ENCODE measurements at places on chromosomes 2 and 18.

DNA sequence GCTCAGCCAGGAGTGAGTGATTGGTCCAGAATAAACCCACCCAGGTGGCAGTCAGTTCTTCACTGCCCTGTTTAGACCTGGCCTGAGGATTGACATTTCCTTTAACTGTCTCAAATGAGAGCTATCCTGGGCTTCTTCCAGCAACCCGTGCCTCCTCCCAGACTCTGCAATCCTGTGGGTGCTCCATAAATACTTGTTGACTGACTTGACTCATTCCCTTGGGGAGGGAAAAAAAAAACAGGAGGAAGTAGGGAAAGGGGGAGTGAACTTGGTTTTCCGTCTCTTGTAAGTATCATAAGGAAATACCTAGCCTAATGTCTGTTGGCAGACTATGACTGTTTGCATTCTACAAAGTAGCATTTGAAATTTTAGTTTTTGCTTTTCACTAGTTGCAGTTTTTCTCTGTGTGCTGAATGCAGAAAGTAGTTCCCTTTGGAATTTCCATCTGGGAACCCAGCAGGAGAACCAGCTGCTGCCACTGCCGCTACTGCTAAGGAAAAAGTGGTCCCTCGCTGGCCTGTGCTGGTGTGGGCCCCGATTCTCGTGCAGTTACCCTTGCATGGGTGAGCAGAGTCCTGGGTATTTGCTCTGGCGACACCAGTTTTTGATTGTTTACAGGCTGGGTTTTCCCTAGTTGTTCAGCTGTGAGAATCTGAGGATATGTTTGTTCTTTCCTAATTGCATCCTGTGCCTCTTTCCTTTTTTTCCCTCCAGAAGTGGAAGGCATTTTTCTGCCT is 78.8 kb downstream of the TGOLN2 start:
- H3K4me1 ChIP-seq: peaks cover 38% of the 10 kb centered on the region
- H3K4me3 ChIP-seq: no peak overlapping the region
- no peak overlapping the region for H3K27ac ChIP-seq
- no peak for DNase-seq
- H3K27me3 ChIP-seq: no peaks in the 10 kb centered on the region

DNA sequence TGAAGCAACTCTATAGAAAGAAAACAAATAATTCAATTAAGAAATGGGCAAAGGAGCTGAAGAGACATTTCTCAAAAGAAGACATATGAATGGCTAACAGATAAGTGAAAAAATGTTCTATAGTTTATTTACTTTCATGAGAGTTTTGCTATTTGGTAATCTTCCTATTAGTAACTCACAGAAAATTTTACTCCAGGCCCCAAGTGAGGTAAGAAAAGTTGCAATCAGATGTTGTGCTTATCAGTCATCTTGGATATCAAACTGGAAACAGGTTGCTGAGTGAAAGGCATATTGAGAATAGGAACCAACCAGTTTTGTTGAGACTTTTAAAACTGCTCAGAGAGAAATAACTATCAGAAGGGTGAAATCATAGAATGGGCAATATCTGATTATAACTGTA is 1179.0 kb upstream of the ACVR2A start:
- no peaks in the 10 kb centered on the region for H3K27me3 ChIP-seq
- H3K4me1 ChIP-seq: no peaks in the 10 kb centered on the region
- no peaks in the 10 kb centered on the region for H3K36me3 ChIP-seq
- H3K4me3 ChIP-seq: no peak overlapping the region

DNA sequence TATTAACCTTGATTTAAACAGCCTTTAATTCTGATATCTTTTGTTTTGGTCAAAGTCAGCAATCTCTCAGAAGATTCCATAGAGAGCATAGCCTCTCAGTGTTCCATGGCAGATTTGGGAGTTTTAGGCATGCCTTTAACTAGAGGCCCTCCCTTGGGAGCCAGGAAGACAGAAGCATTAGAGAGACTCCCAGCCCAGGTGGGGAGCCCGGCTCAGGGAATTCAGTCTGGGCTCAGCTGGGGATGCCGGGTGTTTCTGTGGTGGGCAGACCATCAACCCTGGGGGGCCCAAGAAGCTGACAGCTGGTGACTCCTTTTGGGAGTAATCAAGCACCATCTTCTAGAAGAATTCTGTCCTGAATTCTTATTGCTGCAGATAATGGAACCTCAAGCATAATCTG is 99.7 kb upstream of the CELF4 start:
- H3K4me3 ChIP-seq: no peak overlapping the region
- no peak for DNase-seq
- no peaks in the 10 kb centered on the region for H3K36me3 ChIP-seq
- H3K4me1 ChIP-seq: peaks cover 12% of the 10 kb centered on the region
- H3K27ac ChIP-seq: no peak overlapping the region

- H3K27me3 ChIP-seq: no peaks in the 10 kb centered on the region
- H3K4me3 ChIP-seq: no peak overlapping the region
- H3K4me1 ChIP-seq: no peaks in the 10 kb centered on the region
- DNase-seq: no peak
These were observed 208.6 kb downstream of the PARD3B start for GRCh38 chr2:204753841-204754240.

GRCh38 chr2:205868053-205868452 is 185.8 kb downstream of the NRP2 start:
- H3K36me3 ChIP-seq: no peaks in the 10 kb centered on the region
- no peak for DNase-seq
- H3K4me1 ChIP-seq: no peaks in the 10 kb centered on the region
- no peak overlapping the region for H3K27ac ChIP-seq
- H3K27me3 ChIP-seq: no peaks in the 10 kb centered on the region
- no peak overlapping the region for H3K4me3 ChIP-seq

GRCh38 chr2:152037743-152038435 is 61.0 kb downstream of the CACNB4 start:
- H3K27me3 ChIP-seq: no peaks in the 10 kb centered on the region
- no peak overlapping the region for H3K27ac ChIP-seq
- H3K4me1 ChIP-seq: peaks cover 25% of the 10 kb centered on the region
- no peak overlapping the region for H3K4me3 ChIP-seq
- no peaks in the 10 kb centered on the region for H3K36me3 ChIP-seq

DNA sequence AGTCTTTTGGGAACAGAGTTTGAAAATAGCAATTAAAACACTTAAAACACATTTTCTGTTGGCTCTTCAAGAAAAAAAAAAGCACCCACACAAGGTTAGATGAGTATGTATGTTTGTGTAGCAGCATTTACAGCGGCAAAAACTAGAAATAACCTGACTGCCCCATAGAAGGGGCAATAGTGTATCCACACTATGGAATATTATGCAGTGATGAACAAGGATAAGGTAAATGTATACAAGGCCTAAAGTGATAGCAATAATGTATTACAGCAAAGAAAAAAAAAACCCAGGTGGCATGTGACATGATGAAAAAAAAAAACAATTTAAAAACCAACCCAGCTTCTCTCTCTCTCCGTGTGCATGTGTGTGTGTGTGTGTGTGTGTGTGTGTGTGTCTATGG is 34.8 kb downstream of the POLR1A start:
- H3K4me1 ChIP-seq: peaks cover 1% of the 10 kb centered on the region
- no peak overlapping the region for H3K27ac ChIP-seq
- peaks cover 96% of the 10 kb centered on the region for H3K36me3 ChIP-seq
- H3K27me3 ChIP-seq: no peaks in the 10 kb centered on the region

DNA sequence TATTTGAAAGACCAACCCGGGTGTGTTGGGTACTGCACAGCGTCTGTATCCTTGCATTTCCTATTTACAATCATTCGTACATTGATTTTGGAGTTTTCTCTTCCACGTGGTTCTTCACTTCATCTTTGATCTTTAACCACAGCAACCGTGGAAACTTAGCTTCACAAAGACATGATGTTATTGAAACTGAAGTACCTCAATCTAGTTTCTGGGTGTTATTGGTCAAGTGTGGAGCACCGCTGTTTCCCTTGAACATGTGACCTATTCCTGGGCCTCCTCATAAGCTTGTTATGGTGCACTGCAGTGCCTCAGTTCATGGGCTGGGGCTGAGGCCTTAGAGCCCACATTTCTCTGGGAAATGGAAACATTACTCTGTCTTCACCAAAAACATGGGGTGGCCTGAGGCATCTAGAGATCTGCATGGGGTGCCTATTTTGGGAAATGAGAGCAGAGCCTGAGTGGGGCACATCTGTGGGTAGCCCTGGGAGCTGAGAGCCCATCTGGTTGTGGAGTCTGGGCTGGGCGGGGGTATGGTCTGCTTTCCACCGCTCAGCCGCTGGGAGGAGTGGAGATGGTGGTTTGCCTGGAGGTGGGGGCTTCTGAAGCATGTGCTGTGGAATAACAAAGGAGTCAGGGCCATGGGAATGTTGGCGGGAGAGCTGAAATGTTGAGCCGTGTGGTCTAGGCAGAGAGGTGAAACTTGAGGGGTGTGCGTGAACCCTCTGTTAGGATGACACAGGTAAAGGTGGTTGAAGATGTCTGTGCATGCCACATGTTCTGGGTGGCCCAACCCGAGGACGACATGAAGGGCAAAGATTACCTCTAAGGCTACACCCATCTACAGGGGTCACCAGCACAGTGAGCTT is 37.4 kb downstream of the ZNF236 start:
- no peak for DNase-seq
- H3K27me3 ChIP-seq: no peaks in the 10 kb centered on the region
- H3K4me3 ChIP-seq: no peak overlapping the region
- H3K27ac ChIP-seq: no peak overlapping the region
- no peaks in the 10 kb centered on the region for H3K4me1 ChIP-seq

DNA sequence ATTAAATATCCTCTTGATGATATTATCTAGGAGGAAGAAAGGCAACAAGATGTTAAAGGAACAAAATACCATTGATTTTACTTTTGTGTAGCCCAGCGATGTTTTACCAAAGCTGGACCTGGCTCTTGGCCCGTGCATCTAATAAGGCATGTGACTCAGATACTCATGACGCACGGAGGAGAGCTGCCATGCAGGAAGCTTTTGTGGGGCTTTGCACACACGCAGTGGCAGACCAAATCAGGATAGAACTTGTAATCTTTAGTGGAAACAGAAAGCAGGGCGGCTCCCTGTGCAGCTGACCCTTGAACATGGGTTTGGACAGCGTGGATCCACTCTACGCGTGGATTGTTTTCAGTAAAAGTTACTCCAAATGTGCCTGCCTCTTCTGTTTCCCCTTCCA is 190.0 kb downstream of the NAPG start:
- H3K4me1 ChIP-seq: no peaks in the 10 kb centered on the region
- no peak overlapping the region for H3K4me3 ChIP-seq
- DNase-seq: no peak
- H3K27me3 ChIP-seq: no peaks in the 10 kb centered on the region
- H3K27ac ChIP-seq: no peak overlapping the region
- no peaks in the 10 kb centered on the region for H3K36me3 ChIP-seq

DNA sequence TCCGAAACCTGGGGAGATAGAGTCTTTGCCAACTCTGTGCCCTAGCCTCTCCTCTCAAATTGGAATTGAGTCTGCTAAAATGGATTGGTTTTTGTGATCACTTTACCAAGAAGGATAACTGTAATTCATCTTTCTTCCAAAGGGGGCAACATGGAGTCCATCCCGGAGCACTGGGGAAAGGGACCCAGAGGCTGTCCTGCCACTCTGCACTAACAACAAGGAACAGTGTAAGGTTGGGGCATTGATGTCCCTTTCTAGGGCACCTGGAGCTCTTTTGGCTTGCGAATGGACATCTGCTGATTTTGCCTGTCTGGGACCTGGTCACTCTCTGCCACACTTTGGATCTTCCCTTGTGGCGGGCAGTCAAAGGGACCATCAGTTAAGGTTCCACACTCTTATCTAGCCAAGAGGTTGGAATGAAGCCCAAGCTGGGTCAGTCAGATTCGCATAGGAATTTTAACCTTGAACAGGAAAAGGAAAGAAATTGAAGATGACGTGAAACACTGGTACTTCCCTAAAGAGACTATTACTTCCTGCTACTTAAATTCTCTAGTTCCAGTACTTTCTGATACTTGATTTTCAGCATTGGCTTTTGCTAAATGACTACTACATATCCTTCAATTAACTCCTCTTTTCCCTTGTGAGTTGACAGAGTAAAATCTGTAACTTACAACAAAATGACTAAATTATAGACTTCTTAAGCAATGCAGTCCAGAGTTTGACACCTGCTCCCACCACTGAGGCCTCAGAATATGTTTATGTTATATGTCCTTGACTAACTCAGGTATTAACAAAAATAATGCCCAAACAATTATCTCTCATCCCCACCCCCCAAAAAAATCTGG is 64.7 kb upstream of the KLF7 start:
- no peaks in the 10 kb centered on the region for H3K36me3 ChIP-seq
- H3K4me3 ChIP-seq: no peak overlapping the region
- peaks cover 26% of the 10 kb centered on the region for H3K4me1 ChIP-seq
- H3K27ac ChIP-seq: no peak overlapping the region
- no peak for DNase-seq
- no peaks in the 10 kb centered on the region for H3K27me3 ChIP-seq

GRCh38 chr2:31333046-31333445 is 81.5 kb downstream of the XDH start:
- no peak for DNase-seq
- H3K4me1 ChIP-seq: peaks cover 2% of the 10 kb centered on the region
- H3K4me3 ChIP-seq: no peak overlapping the region
- no peak overlapping the region for H3K27ac ChIP-seq
- H3K27me3 ChIP-seq: no peaks in the 10 kb centered on the region

GRCh38 chr18:78949216-78949615 is 30.4 kb upstream of the SALL3 start:
- H3K27me3 ChIP-seq: no peaks in the 10 kb centered on the region
- H3K36me3 ChIP-seq: no peaks in the 10 kb centered on the region
- H3K4me3 ChIP-seq: no peak overlapping the region
- peaks cover 4% of the 10 kb centered on the region for H3K4me1 ChIP-seq

DNA sequence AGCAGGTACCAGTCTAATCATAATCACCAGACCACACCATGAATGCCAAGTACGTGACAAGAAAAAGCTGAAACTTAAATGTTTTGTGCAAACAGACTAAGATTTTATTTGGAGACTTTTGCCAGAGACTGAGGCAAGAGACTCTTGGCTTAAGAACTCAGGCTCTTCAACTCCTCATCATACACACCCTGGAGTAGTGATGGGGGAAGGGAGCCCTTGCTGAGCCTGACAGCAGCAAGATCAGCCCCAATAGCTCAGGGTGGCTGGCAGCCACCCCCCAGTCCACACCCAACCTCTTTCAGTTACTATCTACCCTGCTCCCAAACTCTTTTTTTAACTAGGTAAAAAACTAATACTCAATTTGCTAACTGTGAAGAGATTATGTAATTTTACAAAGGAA is 114.8 kb downstream of the CCBE1 start:
- no peaks in the 10 kb centered on the region for H3K27me3 ChIP-seq
- no peak overlapping the region for H3K4me3 ChIP-seq
- no peak for DNase-seq
- no peak overlapping the region for H3K27ac ChIP-seq
- no peaks in the 10 kb centered on the region for H3K36me3 ChIP-seq

GRCh38 chr2:238925816-238926521 is 78.1 kb downstream of the TWIST2 start:
- DNase-seq: no peak
- H3K27ac ChIP-seq: no peak overlapping the region
- H3K36me3 ChIP-seq: no peaks in the 10 kb centered on the region
- H3K4me1 ChIP-seq: no peaks in the 10 kb centered on the region
- H3K27me3 ChIP-seq: peaks cover 31% of the 10 kb centered on the region
- no peak overlapping the region for H3K4me3 ChIP-seq

GRCh38 chr2:52428224-52428623 is 1339.4 kb upstream of the CHAC2 start:
- H3K4me3 ChIP-seq: no peak overlapping the region
- H3K36me3 ChIP-seq: no peaks in the 10 kb centered on the region
- H3K27me3 ChIP-seq: no peaks in the 10 kb centered on the region
- H3K27ac ChIP-seq: no peak overlapping the region
- DNase-seq: no peak
